Stimulated activated CD4-positive, alpha-beta T cell treated with anti-CD3 and anti-CD28 coated beads, Interleukin-2, amount 100 ng/mL, for 24 hours (primary cell): ENCODE measurements at places on chromosomes 2 and 18.
A peak's percentile ranks its signal among the peaks of the same experiment; 100 is the strongest.

- DNase-seq = no peak
Observed at GRCh38 chr2:38850045-38850444, 25.7 kb downstream of the DHX57 start.

DNA sequence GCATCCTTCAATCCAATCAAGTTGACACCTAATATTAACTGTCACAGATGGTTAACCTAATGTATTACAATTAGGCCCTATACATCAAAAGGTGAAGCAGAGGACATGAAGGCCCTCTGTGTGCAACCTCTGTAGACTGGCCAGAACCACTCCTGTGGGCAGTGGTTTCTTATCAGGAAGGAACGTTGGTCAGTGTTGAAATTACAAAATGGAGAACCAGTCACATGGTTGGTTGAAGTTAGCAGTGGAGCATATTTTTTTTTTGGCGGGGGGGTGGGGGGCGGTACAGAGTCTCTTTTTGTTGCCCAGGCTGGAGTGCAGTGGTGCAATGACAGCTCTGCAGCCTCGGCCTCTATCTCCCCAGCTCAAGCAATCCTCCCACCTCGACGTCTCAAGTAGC, 19.8 kb downstream of the RNU2-63P start:
- no peak for DNase-seq

GRCh38 chr18:48997985-48998831, 47.4 kb upstream of the SMAD7 start:
- DNase-seq = no peak

DNA sequence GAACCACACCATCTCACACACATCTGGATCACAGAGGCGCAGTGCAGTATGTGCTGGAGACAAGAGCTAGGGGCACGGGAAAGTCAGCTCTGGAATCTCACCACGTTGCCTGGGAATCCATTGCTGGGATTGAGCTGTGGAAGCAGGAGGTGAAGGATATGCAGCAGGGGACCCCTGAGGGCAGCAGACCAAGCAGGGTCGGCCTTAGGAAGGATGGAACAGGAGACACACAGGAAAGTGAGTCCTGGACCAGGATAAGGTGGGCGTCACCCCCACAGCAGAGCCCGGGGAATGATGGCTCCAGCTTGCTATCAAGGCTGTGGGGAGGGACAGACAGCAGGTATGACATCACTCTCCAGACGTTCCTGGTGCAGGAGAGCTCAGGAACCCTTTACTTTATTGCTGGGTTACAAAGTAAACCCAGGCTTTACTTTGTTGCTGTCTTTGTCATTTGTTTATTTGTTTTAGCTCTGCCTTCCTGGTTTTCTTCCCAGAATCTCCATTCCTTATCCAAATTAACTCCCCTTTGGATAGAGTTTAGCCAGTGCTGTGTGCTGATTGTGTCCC, 329.8 kb upstream of the MYT1L start:
- DNase-seq = no peak

DNA sequence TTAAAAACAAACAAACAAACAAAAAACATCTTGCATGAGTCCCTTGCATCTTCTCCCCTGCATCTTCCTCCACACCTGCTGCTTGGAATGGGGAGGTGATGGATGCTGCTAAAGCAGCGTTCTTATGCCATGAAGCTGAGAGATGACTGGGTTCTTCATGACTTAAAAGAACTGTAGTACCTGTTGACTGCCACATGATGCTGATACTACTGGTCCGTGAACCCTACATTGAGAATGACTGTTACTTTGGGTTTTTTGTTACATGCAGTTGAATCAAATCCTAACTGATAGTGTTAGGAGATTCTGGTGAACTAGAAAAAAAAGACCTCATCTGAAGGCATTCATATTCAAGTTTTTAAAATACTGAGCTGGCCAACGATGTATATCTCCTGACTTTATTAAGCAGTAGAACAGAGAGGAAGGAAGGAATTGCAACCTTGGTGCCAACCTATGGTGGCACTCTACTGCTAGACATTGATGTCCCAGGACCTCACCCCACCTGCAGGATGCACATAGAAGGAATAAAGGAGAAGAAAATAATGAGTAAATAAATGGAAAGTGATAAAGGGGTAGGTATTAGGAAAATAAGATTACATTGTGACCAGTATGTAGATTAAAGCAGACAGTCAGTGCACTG, 63.2 kb upstream of the SPAG16 start:
- no peak for DNase-seq

- peak; percentile 38 for DNase-seq
Observed at GRCh38 chr2:18749912-18750526, 160.7 kb upstream of the NT5C1B start.

GRCh38 chr2:19547321-19547720, 188.9 kb upstream of the OSR1 start:
- no peak for DNase-seq

- DNase-seq = no peak
Observed at GRCh38 chr2:134462791-134463698, 209.2 kb downstream of the MGAT5 start.
